Stimulated activated CD4-positive, alpha-beta T cell treated with anti-CD3 and anti-CD28 coated beads, Interleukin-1b, Interleukin-23, amount 100 ng/mL, for 1 hour (primary cell): ENCODE measurements at places on chromosomes 5 and 9.

- no peak for DNase-seq
These were observed 307.9 kb downstream of the CSNK1G3 start for GRCh38 chr5:123819833-123820232.

- DNase-seq: no peak
These were observed 662.2 kb upstream of the ZNF608 start for GRCh38 chr5:125408448-125409233.

DNA sequence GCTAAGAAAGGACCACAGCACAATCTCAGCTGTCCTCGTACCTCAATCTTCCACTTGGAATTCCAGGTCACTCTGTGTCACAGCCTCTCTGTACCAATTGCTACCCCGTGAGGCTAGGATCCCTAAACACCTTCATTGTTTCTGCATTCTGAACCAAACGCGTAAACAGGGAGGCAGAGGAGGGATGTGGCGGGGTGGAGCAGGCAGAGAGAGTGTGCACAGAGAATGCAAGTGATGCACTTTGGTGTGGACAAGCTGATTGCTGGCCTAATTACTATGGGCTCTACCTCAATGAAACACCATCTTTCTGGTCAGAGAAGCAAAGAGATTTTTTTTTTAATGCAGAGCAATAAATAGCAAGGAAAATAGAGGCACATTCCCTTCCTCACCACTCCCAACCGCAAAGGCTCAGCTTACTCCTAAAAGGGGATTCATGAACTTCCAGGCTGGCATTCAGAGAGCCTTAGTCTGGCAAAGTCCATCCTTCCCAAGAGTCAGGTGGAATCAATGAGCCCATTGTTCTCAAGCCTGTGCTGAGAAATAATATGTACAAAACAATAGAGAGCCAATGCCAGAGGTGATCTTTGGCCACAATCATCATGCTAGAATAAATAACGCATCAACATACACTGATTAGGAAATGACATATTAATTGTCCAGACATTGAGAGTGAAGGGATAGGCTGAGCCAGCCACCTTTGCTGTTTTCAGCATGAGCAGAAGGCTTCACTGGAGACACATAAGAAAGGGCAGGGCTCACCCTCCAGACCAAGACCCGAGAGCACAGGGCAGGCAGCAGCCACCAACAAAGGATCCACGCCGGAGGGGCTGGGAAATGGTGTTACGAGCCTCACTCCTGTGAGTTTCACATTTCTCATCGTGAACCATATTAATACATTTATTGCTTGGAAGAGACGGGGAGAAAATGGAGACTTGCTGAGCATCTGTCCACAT lies 278.8 kb downstream of the ENC1 start:
- no peak for DNase-seq

DNA sequence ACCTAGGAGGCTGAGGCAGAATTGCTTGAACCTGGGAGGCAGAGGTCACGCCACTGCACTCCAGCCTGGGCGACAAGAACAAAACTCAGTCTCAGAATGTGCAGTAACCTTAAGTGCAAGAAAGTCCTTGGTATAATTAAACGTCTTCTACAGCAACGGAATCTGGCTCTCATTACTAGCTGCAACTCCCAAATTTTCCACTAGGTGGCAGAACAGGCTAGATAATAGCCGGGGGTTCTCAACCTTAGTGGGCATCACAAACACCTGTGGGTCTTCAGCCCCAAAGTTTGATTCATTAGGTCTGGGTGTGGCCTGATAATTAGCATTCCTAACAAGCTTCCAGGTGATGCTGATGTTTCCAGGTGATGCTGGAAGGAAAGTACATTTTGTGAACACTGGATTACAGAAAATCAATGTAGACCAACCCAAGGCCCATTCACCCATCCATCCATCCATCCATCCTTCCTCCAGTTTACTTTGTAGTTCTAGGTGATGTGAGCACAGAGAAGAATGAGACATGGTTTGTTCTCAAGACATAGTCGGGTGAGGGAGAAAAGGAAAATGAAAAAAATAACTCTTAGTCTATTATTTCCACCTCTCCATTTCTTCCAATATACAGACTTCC lies 37.3 kb downstream of the FBXW2 start:
- DNase-seq: peak; percentile 43

DNA sequence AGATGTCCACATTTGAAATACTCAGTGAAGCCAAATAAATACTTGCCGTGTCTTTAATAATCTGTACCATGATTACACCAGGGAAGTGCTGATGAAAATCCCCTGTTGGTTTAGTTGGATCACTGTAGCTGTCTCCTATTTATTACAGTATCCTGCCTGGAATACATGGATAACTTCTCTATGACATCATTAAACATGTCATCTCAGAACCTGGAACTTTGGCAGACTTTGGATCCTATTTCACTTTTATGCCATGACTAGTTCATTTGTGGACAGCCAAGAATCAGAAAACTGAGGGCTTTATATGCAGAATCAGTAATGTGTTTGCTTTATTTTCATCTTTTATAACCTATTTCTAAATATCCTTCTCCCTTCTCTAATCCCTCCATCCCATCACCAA lies at the start of gene TXNDC8:
TSS of gene TXNDC8 (minus strand) at position 137 of the 400 bp plus-strand sequence.
- no peak for DNase-seq
